T-helper 1 cell (primary cell): ENCODE measurements at places on chromosomes 13 and 19.

GRCh38 chr13:75812751-75813181 lies 176.6 kb downstream of the LMO7 start:
- no peak for DNase-seq

- DNase-seq: no peak
Observed at GRCh38 chr13:72774019-72774418, 7.7 kb downstream of the DIS3 start.

GRCh38 chr19:48496959-48497727 lies 14.5 kb downstream of the LMTK3 start:
- no peak for DNase-seq

GRCh38 chr13:95677564-95678266 lies 776 bp downstream of the DNAJC3 start:
- DNase-seq: no peak

DNA sequence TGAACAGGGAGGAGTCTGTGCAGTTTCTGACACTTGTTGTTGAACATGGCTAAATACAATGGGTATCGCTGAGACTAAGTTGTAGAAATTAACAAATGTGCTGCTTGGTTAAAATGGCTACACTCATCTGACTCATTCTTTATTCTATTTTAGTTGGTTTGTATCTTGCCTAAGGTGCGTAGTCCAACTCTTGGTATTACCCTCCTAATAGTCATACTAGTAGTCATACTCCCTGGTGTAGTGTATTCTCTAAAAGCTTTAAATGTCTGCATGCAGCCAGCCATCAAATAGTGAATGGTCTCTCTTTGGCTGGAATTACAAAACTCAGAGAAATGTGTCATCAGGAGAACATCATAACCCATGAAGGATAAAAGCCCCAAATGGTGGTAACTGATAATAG lies 16.1 kb downstream of the CEACAM6 start:
- DNase-seq: no peak

DNA sequence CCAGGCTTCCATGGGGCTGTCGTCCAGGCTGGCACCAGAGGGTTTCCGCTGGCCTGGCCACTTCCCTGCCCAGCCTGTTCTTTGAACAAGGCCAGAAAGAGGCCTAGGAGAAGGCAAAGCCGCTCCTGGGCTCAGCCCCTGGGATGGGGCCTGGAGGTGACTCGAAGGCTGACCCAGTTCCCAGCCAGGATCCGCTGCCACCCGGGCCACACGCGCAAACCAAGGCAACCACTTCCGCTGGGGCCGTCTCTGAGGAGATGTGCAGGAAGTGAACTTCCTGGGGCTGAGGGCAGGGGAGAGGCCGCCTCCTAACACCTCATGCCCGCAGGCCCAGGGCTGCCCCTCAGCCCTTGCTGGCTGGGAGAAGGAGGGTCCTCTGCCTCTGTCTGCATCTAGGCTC lies 15.2 kb downstream of the PLEKHF1 start:
- peak; percentile 74 for DNase-seq
